ENCODE measurements at places on chromosomes 6 and 20.
A peak's percentile ranks its signal among the peaks of the same experiment; 100 is the strongest.

DNA sequence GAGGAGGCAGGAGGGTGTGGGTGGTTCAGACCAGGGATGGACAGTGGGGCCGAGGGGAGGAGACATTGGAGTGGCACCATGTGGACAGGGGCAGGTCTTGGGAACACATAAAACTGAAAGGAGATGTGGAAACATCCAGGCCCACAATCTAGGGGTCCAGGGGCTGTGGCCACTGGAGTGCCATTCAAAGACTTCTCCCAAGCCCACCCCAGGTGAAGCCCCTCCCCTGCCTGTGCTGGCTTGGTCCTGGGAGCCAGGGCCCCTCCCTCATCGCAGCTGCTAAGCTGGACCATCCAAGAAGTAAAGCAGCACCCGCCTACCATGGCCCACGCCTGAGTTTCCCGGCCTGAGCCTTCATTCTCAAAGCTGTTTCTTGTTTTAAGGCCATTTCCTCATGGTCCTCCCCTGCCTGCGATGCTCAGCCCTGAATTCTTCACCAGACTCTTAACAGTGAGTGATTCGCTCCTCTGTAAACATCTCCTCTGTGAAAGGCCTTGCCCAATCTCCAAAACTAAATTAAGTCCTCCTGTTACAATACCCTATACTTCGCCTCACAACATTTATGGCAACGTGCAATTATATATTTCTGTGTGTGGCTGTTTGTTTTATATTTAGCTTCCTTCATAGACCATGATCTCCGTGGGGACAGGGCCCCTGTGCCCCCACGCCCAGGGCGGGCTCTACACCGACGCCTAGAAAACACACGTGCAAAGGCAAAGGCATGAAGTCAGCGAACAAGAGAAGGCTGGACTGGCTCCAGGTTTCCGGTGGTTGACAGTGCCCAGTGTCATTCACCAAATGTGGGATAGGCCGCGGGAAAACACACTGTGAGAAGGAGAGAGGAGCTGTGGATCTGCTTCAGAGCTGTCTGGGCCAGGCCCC, 267.8 kb downstream of the ERMARD start:
- peaks cover 19% of the 10 kb centered on the region for H3K27me3 ChIP-seq
- H3K27ac ChIP-seq: no peak overlapping the region
- H3K4me3 ChIP-seq: no peak overlapping the region
- no peaks in the 10 kb centered on the region for H3K36me3 ChIP-seq

GRCh38 chr6:10451828-10452509, 37.1 kb upstream of the TFAP2A start:
- H3K27me3 ChIP-seq: no peaks in the 10 kb centered on the region
- peak overlapping the region; percentile 99 for H3K27ac ChIP-seq
- H3K4me1 ChIP-seq: peaks cover 34% of the 10 kb centered on the region

GRCh38 chr6:6891949-6892461, 215.8 kb upstream of the RREB1 start:
- peaks cover 13% of the 10 kb centered on the region for H3K4me1 ChIP-seq
- no peaks in the 10 kb centered on the region for H3K36me3 ChIP-seq
- H3K27me3 ChIP-seq: no peaks in the 10 kb centered on the region
- no peak overlapping the region for H3K4me3 ChIP-seq
- DNase-seq: peak; percentile 92

DNA sequence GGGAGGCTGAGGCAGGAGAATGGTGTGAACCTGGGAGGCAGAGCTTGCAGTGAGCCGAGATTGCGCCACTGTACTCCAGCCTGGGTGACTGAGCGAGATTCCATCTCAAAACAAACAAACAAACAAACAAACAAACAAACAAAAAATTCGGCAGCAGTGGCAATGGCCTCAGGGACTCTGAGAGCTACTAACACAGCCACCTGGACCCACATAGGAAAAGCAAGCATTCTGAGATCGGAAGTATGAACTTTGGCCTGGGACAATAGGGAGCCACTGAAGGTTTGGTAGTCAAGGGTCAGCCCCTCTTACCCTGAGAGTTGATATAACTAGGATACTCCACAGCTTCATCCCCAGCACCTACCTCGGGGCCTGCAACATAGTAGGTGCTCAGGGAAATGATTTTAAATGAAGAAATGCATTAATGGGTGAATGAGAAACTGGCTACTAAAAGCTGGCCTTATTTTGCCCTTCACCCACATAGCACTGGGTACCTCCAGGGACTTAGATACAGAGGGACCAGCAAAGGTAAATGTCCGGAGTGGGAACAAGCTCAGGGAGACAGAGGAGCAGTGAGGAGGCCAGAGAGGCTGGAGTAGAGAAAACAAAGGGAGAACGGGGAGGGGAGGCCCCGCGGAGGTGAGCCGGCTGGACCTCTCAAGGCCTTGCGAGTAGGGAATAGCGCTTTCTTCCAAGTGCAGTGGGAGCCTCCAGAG, 46.6 kb upstream of the PTGIS start:
- H3K27me3 ChIP-seq: no peaks in the 10 kb centered on the region
- no peak for DNase-seq
- no peaks in the 10 kb centered on the region for H3K36me3 ChIP-seq
- no peak overlapping the region for H3K4me3 ChIP-seq
- H3K27ac ChIP-seq: no peak overlapping the region

DNA sequence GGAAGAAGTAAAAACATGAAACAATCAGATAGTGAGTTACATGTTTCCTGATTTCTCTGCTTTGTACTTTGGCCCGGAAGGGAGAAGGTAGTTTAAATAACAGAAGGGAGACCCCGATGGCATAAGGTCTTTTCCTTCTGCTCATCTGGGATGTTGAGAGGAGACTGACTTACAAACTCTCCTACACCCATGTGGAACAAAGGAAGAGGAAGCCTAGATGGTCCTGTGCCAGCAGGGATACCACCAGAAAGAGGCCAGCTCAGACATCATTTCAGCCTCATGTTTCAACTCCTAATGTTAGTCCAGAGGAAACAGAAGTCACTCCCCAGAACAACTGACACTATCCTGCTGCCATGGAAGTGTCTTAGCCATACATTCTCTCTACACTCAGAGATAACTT, 250.7 kb upstream of the NOX3 start:
- DNase-seq: no peak
- no peaks in the 10 kb centered on the region for H3K27me3 ChIP-seq
- H3K4me1 ChIP-seq: no peaks in the 10 kb centered on the region
- H3K36me3 ChIP-seq: no peaks in the 10 kb centered on the region
- H3K4me3 ChIP-seq: no peak overlapping the region

DNA sequence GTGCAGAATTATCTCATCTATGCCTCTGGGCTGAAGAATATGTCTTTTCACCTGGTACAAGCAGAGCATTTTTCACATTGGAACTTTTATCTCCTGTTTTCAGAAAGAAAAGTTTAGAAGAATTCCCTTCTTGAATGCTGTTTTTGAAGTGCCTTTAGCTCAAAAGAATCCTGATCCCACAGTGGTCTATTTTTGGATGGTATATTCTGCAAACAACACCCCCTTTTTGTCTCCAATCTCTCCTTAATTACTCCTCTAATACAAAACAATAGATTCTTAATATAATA, 57.7 kb upstream of the HFE start:
- peaks cover 26% of the 10 kb centered on the region for H3K36me3 ChIP-seq
- DNase-seq: no peak
- H3K27me3 ChIP-seq: no peaks in the 10 kb centered on the region
- H3K27ac ChIP-seq: no peak overlapping the region
- no peak overlapping the region for H3K4me3 ChIP-seq
- H3K4me1 ChIP-seq: peaks cover 26% of the 10 kb centered on the region

GRCh38 chr6:38346291-38347079, 293.2 kb downstream of the BTBD9 start:
- no peaks in the 10 kb centered on the region for H3K4me1 ChIP-seq
- H3K27ac ChIP-seq: no peak overlapping the region
- H3K4me3 ChIP-seq: no peak overlapping the region
- peak; percentile 42 for DNase-seq
- H3K27me3 ChIP-seq: no peaks in the 10 kb centered on the region

GRCh38 chr6:131924881-131925474, 26.2 kb downstream of the CCN2 start:
- peaks cover 6% of the 10 kb centered on the region for H3K4me1 ChIP-seq
- DNase-seq: peak; percentile 61
- no peaks in the 10 kb centered on the region for H3K36me3 ChIP-seq
- no peaks in the 10 kb centered on the region for H3K27me3 ChIP-seq
- H3K4me3 ChIP-seq: no peak overlapping the region

DNA sequence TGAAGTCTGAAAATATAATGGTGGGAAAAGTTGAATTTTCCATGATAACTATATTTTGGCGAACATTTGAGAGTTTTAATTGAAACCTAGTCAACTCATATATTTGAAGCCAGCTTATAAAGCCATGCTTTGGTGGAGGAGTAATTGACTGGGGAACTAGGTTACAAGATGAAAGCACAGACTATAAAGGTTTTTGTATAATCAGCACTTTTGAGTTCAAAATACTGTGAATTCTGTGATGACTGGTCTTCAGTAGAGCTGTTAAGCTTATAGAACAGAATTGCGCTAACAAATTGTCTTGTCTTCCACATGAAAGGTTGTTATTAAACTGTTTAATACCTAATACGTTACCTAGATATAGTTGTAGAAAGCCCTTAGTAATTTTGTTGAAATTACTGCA, 159.1 kb upstream of the SCGN start:
- H3K4me1 ChIP-seq: peaks cover 8% of the 10 kb centered on the region
- peaks cover 31% of the 10 kb centered on the region for H3K36me3 ChIP-seq
- H3K27me3 ChIP-seq: no peaks in the 10 kb centered on the region
- H3K4me3 ChIP-seq: no peak overlapping the region

DNA sequence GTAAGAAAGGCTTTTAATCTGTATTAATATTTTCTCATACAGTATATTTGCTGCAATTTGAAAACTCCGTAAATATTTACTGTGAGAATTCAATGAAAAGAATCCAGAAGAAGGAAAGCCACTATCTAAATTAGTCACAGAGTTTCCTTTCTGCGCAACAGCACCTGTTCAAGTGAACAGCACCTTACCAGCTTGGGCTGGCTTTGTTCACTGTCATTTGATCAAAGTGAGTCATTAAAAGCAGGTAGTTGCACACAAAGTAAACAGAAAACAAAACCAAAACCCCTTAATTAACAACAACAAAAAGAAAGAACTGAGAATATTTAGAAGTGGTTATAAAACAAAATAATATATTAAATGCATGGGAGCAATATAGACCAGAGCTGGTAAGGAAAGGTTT, 12.8 kb downstream of the SMLR1 start:
- DNase-seq: no peak
- H3K4me1 ChIP-seq: peaks cover 6% of the 10 kb centered on the region
- peaks cover 5% of the 10 kb centered on the region for H3K36me3 ChIP-seq
- no peak overlapping the region for H3K27ac ChIP-seq
- no peaks in the 10 kb centered on the region for H3K27me3 ChIP-seq

DNA sequence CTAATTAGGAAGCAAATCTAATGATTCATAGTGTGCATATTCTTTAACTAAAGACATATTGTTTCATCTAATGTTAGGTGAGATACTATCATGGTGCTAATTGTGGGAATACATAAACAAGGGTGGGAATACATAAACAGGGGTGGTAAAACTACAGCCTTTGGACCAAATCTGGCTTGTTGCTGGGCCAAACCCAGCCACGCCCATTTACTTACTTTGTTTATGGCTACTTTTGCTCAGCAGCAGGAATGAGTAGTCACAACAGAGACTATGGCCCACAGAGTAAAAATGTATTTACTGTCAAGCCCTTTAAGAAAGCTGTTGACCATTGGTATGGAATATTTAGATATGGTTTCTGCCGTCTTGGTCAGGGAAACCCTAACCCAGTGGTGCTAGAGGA, 31.7 kb downstream of the FAM135A start:
- H3K36me3 ChIP-seq: peaks cover 10% of the 10 kb centered on the region
- no peak for DNase-seq
- no peaks in the 10 kb centered on the region for H3K27me3 ChIP-seq
- H3K27ac ChIP-seq: no peak overlapping the region
- H3K4me1 ChIP-seq: no peaks in the 10 kb centered on the region
- no peak overlapping the region for H3K4me3 ChIP-seq

- no peaks in the 10 kb centered on the region for H3K27me3 ChIP-seq
- H3K36me3 ChIP-seq: peaks cover 95% of the 10 kb centered on the region
- no peaks in the 10 kb centered on the region for H3K4me1 ChIP-seq
- H3K4me3 ChIP-seq: no peak overlapping the region
- DNase-seq: no peak
Observed at GRCh38 chr6:56486681-56487080, 156.0 kb downstream of the DST start.

DNA sequence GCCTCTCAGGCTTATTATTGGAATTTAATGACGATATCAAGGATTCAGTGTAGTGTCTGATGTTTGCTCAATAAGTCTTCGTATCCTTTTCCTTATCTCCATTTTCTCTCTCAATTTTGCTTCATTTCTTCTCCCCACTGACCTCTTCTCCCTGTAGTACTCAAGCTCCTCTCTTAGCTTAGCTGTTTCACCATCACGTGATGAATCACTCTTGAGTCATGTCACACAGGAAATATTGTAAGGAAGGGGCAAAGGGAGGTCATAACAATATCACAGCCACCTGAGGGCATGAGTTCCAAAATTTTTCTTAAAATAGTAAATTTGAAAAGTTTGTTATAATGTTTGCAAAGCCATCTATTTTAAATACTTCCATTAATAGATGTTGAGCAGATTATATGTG, 392.2 kb upstream of the MARCKS start:
- H3K36me3 ChIP-seq: no peaks in the 10 kb centered on the region
- H3K4me3 ChIP-seq: no peak overlapping the region
- H3K27me3 ChIP-seq: no peaks in the 10 kb centered on the region
- peaks cover 13% of the 10 kb centered on the region for H3K4me1 ChIP-seq
- peak overlapping the region; percentile 3 for H3K27ac ChIP-seq
- DNase-seq: peak; percentile 89

GRCh38 chr20:17616480-17617211, 46.8 kb downstream of the DSTN start:
- H3K27ac ChIP-seq: no peak overlapping the region
- peaks cover 7% of the 10 kb centered on the region for H3K4me1 ChIP-seq
- H3K36me3 ChIP-seq: peaks cover 48% of the 10 kb centered on the region
- no peak for DNase-seq

GRCh38 chr6:38141716-38142115, 322.2 kb downstream of the ZFAND3 start:
- no peak overlapping the region for H3K4me3 ChIP-seq
- H3K27me3 ChIP-seq: no peaks in the 10 kb centered on the region
- peaks cover 7% of the 10 kb centered on the region for H3K4me1 ChIP-seq
- DNase-seq: no peak
- peaks cover 10% of the 10 kb centered on the region for H3K36me3 ChIP-seq
- H3K27ac ChIP-seq: no peak overlapping the region

- H3K36me3 ChIP-seq: no peaks in the 10 kb centered on the region
- no peak for DNase-seq
- no peak overlapping the region for H3K4me3 ChIP-seq
- peaks cover 35% of the 10 kb centered on the region for H3K27me3 ChIP-seq
- H3K27ac ChIP-seq: no peak overlapping the region
- H3K4me1 ChIP-seq: no peaks in the 10 kb centered on the region
Observed at GRCh38 chr6:168309183-168309582, 10.4 kb downstream of the DACT2 start.

Measured in MCF 10A (cell line).